ENCODE measurements at places on chromosomes 6 and 20.

- no peak for DNase-seq
Observed at GRCh38 chr6:101118136-101118396, 236.9 kb upstream of the ASCC3 start.

DNA sequence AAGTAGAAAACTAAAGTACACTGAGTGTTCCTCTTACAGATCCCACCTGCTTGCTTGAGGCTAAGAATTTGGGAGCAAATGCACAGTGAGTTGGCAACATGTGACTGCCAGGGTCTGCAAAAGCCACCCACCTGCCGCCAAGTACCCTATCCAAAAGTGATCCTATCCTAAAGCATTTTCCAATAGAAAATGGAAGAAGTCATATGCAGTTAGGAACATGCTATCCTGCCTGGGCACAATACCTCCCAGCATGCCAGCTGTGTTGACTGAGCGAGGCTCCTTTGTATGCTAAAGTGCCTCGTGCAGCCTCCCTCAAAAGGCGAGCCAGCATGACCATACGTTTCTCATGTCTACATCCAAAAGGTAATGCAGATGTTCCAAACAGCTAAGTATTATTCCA, 52.7 kb downstream of the TRAF3IP2 start:
- no peak for DNase-seq

DNA sequence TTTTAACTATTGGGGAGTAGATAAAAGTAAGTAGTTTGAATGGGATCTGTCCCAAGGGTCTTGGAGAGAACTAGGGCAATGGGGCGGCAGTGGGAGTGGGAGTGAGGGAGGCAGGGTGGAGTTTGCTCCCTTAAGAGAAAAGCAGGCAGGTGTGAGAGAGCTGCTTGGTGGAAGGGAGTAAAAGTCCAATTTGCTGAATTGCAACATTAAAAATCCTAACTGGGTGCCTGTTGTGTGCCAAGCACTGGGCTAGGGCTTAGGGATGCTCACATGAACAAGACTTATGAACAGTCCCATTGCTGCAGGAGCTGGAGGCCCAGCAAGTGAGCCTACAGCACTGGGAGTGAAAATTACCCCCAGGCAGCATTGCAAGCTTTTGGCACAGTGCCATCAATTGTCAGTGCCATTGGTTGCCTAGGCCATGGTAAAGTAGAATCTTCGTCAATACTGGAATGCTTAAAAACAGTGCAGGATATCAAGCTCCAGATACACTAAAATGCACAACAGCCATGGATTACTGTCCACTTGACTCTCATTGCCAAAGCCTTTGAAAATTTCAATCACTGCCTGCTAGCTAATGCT, 277.7 kb upstream of the JARID2 start:
- no peak for DNase-seq

- DNase-seq, result no peak
Observed at GRCh38 chr6:11425431-11425871, 112.1 kb upstream of the TMEM170B start.

- DNase-seq, result no peak
Observed at GRCh38 chr6:88813045-88813444, 150.4 kb downstream of the RNGTT start.

- no peak for DNase-seq
Observed at GRCh38 chr6:140567466-140567865, 1193.0 kb upstream of the CITED2 start.

DNA sequence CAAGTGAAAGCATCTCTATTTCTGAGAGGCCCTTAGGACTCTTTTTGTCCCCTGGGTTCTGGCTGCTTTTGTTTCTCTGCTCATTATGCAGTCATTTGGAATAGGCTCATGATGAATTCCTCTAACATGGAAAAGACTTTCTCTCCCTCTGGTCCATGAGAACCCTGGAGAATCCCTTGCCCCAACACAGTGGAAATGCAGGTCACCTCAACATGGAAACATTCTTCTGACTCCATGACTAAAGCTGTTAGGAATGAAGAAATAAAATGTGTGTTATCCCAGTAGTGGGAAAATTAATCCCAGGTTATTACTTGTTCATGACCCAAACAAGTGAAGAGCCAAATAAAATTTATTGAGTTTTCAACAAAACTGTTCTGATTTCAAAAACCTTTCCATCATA, 458.6 kb downstream of the EPM2A start:
- no peak for DNase-seq

DNA sequence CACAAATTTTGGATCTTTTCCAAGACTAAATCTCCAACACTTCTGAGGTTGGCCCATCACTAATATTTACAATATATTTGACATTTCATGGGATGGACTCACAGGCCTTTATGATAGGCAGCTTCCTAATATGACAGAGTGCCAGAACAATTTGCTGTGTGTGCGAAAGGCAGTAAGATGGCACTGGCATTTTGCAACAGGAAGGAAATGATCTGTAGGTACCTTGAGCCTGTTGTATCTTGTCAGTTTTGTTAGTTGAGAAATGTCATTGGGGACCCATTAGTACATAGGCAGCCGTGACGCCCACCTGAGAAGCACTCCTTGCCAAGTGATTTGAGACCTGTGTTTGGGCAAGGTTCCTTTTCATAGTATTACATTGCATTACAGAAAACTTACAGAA, 153.4 kb upstream of the HEY2 start:
- no peak for DNase-seq

GRCh38 chr6:52522655-52523054, 54.2 kb downstream of the TRAM2 start:
- no peak for DNase-seq

GRCh38 chr20:18138639-18139583, 1.2 kb downstream of the KAT14 start:
- DNase-seq, result no peak

DNA sequence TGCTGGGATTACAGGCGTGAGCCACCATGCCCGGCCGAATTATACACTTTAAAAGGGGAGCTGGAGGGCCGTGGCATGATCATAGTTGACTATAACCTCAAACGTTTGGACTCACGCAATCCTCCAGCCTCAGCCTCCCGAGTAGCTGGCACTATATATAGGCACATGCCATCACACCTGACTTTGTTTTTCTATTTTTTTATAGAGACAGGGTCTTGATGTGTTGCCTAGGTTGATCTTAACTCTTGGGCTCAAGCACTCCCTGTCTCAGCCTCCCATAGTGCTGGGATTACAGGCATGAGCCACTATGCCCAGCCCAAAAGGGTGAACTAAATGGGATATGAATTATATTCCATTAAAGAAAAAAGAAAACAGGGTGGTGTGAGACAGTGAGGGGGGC, 7.8 kb downstream of the PTGIS start:
- DNase-seq, result no peak

DNA sequence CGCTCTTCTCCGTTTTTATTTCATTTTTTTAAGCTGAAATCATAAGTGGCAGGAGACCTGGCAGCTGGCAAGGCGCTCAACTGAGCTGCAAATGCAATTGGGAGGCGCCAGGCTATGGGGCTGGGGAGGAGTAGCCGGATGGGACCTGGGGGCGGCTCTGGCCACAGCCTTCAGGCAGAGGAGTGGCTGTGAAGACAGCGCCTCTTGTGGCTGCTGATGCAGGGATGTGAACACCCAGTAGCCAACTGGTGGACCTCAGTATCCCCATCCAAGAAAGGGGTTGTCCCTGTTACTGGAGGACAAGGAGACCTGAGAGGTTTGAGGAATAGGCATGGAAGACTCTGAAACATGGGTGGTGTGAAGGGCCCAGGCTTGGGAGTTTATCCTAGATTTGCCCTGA, 12.6 kb downstream of the KCNK17 start:
- DNase-seq, result no peak

- DNase-seq, result no peak
Observed at GRCh38 chr6:164439331-164439730, 870.1 kb downstream of the C6orf118 start.

- no peak for DNase-seq
Observed at GRCh38 chr20:17725094-17725835, 25.5 kb downstream of the BANF2 start.

GRCh38 chr6:168746013-168746412, 305.0 kb downstream of the SMOC2 start:
- DNase-seq, result no peak

DNA sequence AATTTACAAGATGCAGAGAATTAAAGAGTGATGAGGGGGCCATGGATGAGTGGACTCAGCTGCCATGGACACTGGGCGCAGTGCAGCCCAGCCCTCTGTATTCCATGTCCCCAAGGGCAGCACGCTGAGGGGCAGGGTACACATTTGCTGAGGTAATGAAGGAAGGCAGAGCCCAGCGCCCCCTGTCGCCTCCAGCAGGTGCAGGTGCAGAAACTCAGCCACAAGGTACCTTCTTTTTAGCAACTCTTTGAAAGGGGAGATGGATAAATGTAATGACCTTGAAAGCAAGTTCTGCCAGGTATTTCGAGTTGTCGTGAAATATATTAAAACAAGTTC, 7.1 kb downstream of the CD93 start:
- DNase-seq, result no peak
